Purkinje cell (primary cell): ENCODE measurements at places on chromosomes 4 and X. TPM values are rescaled to one million over a fixed set of nuclear protein-coding genes. Genes with fewer than 3 reads are reported as not detected.

The STARD8 gene
- polyA plus RNA-seq: 0.06 and 0.32 TPM in 2 replicates

The SMR3B gene
- not detected in 2 replicates for polyA plus RNA-seq

The LRRC66 gene
- polyA plus RNA-seq: 1.3 and 1.8 TPM in 2 replicates

The PPP4R3C gene
- polyA plus RNA-seq: not detected in 2 replicates

The ZNF674 gene
- polyA plus RNA-seq: 3.4 and 4.7 TPM in 2 replicates

The SEPTIN11 gene
- 486 and 545 TPM in 2 replicates for polyA plus RNA-seq

The PDGFC gene
- 3.6 and 7.3 TPM in 2 replicates for polyA plus RNA-seq

The DDX3X gene
- 117 and 143 TPM in 2 replicates for polyA plus RNA-seq

The RNF212 gene
- polyA plus RNA-seq: 0.39 and 3.2 TPM in 2 replicates

The CSAG3 gene
- not detected in 2 replicates for polyA plus RNA-seq

The TCEAL9 gene
- 60.7 and 77.4 TPM in 2 replicates for polyA plus RNA-seq

The ZMYM3 gene
- polyA plus RNA-seq: 4.8 and 5.6 TPM in 2 replicates

The SYTL5 gene
- 0.12 TPM in 1 of 2 replicates, not detected in the other for polyA plus RNA-seq

The ESX1 gene
- not detected in 2 replicates for polyA plus RNA-seq

The PNMA6F gene
- polyA plus RNA-seq: not detected in 2 replicates

The FOXR2 gene
- polyA plus RNA-seq: not detected in 2 replicates

The DIPK2B gene
- not detected in 2 replicates for polyA plus RNA-seq

The PDGFRA gene
- 0.94 and 1.2 TPM in 2 replicates for polyA plus RNA-seq

The NALF2 gene
- 0.60 and 1.5 TPM in 2 replicates for polyA plus RNA-seq

The GAGE12H gene
- not detected in 2 replicates for polyA plus RNA-seq

The CETN2 gene
- 115 and 119 TPM in 2 replicates for polyA plus RNA-seq

The FAM114A1 gene
- 1.2 and 3.0 TPM in 2 replicates for polyA plus RNA-seq

The TMEM156 gene
- 1.5 TPM in 1 of 2 replicates, not detected in the other for polyA plus RNA-seq

The UPF3B gene
- polyA plus RNA-seq: 22.8 and 32.9 TPM in 2 replicates

The NCAPG gene
- 6.0 and 9.3 TPM in 2 replicates for polyA plus RNA-seq

The VCX2 gene
- polyA plus RNA-seq: not detected in 2 replicates

The PRDM5 gene
- polyA plus RNA-seq: 4.3 and 11.8 TPM in 2 replicates

The PLA2G12A gene
- 25.7 and 39.9 TPM in 2 replicates for polyA plus RNA-seq

The PCSK1N gene
- polyA plus RNA-seq: 12.2 and 25.7 TPM in 2 replicates

The PNMA6A gene
- polyA plus RNA-seq: 8.3 and 14.3 TPM in 2 replicates

The DMRTC1 gene
- polyA plus RNA-seq: 0.38 TPM in 1 of 2 replicates, not detected in the other

The FGFBP1 gene
- not detected in 2 replicates for polyA plus RNA-seq

The GPR173 gene
- polyA plus RNA-seq: 0.43 and 0.81 TPM in 2 replicates

The TMPRSS11B gene
- not detected in 2 replicates for polyA plus RNA-seq

The USP17L15 gene
- polyA plus RNA-seq: not detected in 2 replicates

The RAPGEF2 gene
- 5.4 and 13.0 TPM in 2 replicates for polyA plus RNA-seq

The EIF1AX gene
- polyA plus RNA-seq: 133 and 157 TPM in 2 replicates

The USP51 gene
- polyA plus RNA-seq: 2.5 and 3.7 TPM in 2 replicates

The CXCL1 gene
- not detected in 2 replicates for polyA plus RNA-seq

The SLC9A7 gene
- polyA plus RNA-seq: 11.4 and 16.8 TPM in 2 replicates

The VEGFD gene
- not detected in 2 replicates for polyA plus RNA-seq

The MOB1B gene
- 15.0 TPM in 2 replicates for polyA plus RNA-seq

The BLTP1 gene
- polyA plus RNA-seq: 87.3 and 89.8 TPM in 2 replicates

The FRMD7 gene
- polyA plus RNA-seq: not detected in 2 replicates

The MAGEB1 gene
- not detected in 2 replicates for polyA plus RNA-seq

The ZNF141 gene
- polyA plus RNA-seq: 5.3 and 6.5 TPM in 2 replicates

The DKC1 gene
- polyA plus RNA-seq: 13.2 and 14.1 TPM in 2 replicates

The CTAG2 gene
- polyA plus RNA-seq: not detected in 2 replicates

The FGF2 gene
- 2.6 and 3.2 TPM in 2 replicates for polyA plus RNA-seq
